ENCODE measurements at places on chromosomes 2 and 18. TPM values are rescaled to one million over a fixed set of nuclear protein-coding genes. Genes with fewer than 3 reads are reported as not detected.

The PTPRN gene
- 1.2 TPM for total RNA-seq

The ST3GAL5 gene
- 23.9 TPM for total RNA-seq

The PELI1 gene
- 1.3 TPM for total RNA-seq

The FAM98A gene
- 139 TPM for total RNA-seq

The SETBP1 gene
- 0.39 TPM for total RNA-seq

The CPLX4 gene
- not detected for total RNA-seq

The SPATA3 gene
- not detected for total RNA-seq

The SELENOI gene
- total RNA-seq: 14.5 TPM

The SCG2 gene
- total RNA-seq: 0.94 TPM

The ERICH2 gene
- not detected for total RNA-seq

The ALPG gene
- total RNA-seq: 0.42 TPM

The VIL1 gene
- total RNA-seq: 0.31 TPM

The COX7A2L gene
- 154 TPM for total RNA-seq

The SKOR2 gene
- total RNA-seq: not detected

The VAMP8 gene
- 14.8 TPM for total RNA-seq

The RPS27A gene
- total RNA-seq: 2,627 TPM

The FOXI3 gene
- total RNA-seq: 0.06 TPM

The TMEM18 gene
- total RNA-seq: 34.6 TPM

The PLCD4 gene
- 0.80 TPM for total RNA-seq

The RGPD4 gene
- total RNA-seq: not detected

The SLC9A4 gene
- total RNA-seq: not detected

The NAT8 gene
- total RNA-seq: not detected

The KCNJ13 gene
- total RNA-seq: not detected

The ZEB2 gene
- 8.6 TPM for total RNA-seq

Data from A549 treated with AZD2906 at 1 μM for 4 hours (cell line).